IPS-NIHi11 (cell line): ENCODE measurements at places on chromosomes 6 and 20.
A peak's percentile ranks its signal among the peaks of the same experiment; 100 is the strongest.

DNA sequence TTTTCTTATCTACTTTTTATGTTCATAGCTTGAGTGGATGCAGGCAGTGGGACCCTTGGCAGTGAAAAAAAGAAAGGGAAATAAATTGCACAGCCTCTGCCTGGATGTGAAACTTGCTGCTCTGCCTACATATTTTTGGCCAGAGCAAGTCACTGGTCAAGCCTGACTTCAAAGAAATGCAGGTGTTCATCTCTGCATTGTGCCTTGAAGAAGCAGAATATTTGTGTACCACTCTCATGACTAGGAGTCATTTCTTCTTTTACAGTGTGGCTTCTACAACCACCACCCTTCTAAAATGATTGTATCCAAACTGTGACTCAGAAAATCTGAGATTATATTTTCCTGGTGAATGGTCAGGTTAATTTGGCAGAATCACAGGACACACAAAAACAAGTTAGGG, 2.5 kb upstream of the KATNA1 start:
- DNase-seq: no peak

GRCh38 chr20:35273449-35274171, 4.3 kb downstream of the MMP24OS start:
- peak; percentile 68 for DNase-seq

GRCh38 chr6:152821525-152821924, 70.9 kb downstream of the VIP start:
- peak; percentile 11 for DNase-seq

DNA sequence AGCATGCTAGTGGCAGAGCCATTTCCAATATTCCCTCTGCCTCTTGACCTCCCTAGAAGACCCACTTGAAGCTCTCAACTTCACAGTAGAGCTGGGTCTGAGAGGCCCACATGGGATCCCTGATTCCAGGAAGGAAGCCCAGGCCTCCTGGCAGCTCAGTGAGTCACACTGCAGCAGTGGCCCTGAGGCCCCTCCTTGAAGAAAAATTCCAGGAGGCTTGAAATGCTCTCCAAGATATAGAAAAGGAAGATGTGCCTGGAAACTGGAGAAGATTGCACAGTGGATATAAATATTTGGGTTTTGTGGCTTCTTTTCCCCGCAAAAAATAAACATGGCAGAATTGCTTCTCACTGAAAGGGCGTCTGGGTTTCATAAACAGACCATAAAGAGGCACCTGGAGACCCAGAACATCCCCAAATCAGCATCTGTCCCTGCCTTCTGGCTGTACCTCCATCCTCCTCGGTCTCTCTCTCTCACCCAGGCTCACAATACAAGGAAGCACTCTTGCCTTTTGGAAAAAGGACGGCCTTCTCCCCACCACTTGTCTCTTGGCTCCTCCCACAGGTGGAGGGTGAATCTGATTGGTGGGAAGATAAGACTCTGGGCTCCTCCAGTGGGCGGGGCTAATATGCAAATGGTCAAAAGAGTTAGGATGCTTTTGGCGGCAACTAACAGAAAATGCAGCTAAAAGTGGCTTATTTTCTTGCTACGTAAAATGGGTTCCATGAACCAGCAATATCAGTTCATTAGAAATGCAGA, 200.0 kb upstream of the SULF2 start:
- DNase-seq: peak; percentile 65

- no peak for DNase-seq
These were observed 274.1 kb upstream of the MAP3K7 start for GRCh38 chr6:90860822-90861601.

DNA sequence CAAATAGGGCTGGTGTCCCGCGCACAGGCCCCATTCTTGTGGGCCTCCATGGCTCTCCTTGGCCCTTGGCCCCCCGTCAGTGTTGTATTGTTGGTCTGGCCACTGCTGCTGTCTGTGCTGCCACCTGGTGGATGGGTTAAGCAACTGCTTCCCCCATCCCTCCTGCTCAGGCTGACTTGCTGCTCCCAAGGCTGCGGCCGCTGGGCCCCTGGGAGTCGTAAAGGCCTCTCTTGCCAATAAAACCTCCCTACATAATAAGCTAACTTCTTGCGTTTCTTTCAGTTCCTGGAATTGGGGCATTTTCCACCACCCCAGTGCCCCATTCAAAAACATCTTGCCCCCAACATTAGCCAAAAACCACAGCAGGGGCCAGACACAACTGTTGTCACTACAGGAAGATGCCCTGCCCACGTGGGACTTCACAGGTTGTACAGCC, 27.1 kb downstream of the CD83 start:
- DNase-seq: peak; percentile 94
